Activated T-helper 9 cell treated with anti-CD3 and anti-CD28 coated beads, Interleukin-2, amount 50 U/mL, for 16 hours (primary cell): ENCODE measurements at places on chromosomes 2 and 18.

DNA sequence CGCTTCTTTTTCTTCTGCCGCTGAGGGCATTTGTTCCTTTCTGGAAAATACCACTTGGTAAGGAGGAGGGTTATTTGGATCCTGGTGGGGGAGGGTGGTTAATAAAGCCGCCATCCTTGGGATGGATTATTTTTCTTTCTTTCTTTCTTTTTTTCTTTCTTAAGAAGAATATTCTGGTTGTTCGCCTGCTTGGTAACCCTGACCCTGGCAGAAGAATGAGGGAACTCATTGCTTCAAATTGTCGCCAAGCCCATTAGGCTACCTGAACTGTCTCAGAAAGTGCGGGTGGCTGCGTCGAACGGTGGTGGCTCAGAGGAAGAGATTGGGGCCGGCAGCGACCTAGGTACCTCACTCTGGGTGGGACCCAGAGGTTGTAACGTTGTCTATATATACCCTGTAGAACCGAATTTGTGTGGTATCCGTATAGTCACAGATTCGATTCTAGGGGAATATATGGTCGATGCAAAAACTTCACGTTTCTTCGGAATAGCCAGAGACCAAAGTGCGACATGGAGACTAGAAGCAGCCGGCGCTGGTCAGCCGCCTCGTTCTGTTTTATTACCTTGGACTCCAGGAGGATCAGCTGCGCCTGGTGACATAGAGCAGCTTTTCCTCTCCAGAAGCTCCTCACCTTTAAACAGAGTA, 1.3 kb upstream of the HOXD4 start:
- no peak for DNase-seq

DNA sequence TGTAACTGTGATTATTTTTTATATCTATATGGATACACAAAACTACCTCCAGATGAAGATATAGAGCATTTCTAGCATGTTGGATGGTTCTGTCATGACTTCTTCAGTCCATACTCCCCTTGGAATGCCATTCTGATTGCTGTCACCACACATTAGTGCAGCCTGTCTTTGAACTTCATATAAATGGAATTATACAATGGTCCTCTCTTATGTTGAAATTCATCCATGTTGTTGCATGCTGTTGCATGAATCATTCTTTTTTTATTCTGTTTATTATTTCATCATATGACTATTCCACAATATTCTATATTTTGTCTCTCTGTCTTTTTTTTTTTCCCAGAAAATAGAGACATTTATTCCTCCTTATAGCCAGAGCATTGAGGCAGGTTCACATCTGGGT, 74.1 kb downstream of the OSBPL6 start:
- no peak for DNase-seq

DNA sequence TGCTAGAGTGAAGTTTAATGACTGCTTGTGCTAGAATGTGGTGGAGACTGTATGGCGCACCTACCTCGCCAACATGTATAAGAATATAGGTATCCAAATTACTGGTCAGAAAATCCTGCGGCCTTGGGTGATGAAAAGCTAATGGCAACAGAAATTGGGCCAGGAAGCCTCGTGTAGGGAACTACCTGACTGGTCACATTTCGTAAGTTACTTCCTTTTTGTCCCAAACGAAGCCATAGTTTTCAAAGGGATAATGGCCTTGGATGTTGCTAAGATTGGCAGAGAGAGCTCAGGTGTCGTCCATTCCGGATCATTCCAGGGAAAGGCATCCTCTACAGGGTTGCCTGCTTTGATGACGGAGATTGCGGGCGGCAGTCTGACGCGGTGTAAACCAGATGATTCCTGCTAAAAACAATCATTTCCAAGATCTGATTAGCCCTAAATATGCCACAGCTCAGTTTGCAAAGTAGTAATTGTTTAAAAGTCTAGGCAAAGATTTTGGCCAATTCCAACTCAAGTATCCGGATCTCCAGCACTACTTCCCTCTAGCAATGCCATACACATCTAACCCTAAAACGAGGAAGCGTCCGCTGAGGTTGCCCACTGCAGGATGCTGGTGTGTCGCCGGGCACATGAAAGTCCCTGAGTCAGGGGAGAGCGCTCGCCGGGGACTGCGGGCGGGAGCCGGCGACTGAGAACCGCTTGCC, 708 bp upstream of the MALT1 start:
- no peak for DNase-seq

GRCh38 chr2:157933160-157933920, 57.2 kb upstream of the ACVR1 start:
- DNase-seq, result no peak

GRCh38 chr2:26184121-26184520, 11.2 kb downstream of the GAREM2 start:
- no peak for DNase-seq

DNA sequence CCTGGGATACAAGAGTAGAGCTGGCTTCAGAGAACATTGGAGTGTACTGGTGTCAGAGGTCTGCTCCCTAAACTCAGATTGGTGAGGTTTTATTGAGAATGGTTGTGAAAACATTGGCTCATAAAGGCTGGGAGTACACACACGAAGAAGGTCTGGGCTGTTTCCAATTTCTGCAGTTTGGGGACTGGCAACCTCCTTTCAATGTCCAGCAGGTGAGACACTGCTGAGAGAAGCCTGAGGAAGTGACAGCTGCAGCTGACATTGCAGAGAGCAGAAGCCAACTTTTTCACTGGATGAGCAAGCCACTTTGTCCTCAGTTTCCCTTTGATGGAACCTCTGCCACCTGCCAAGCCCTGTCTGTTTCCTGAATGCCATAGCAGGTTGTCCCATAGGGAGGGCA, 346.6 kb upstream of the SPRED2 start:
- DNase-seq, result no peak

DNA sequence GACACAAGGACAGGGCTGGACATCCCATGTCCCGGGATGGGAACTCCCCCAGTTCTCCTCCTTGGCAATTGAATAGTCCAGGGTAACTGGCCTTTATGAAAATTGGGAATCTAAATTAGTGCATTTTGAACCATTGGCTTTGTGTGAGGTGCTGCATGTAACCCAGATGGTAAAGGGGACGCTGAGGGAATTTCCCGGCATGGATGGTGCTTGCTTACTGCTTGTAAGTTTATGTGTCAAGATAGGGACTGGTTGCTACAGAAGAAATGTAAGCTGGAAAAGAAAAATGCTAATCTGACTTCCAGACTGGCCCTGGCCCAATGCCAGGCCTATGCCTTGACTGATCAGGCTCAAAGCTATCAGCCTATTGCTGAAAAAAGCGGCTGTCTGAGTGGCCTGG, 1096.7 kb upstream of the DDX18 start:
- DNase-seq, result no peak

GRCh38 chr2:227891673-227892072, 20.2 kb downstream of the DAW1 start:
- no peak for DNase-seq

DNA sequence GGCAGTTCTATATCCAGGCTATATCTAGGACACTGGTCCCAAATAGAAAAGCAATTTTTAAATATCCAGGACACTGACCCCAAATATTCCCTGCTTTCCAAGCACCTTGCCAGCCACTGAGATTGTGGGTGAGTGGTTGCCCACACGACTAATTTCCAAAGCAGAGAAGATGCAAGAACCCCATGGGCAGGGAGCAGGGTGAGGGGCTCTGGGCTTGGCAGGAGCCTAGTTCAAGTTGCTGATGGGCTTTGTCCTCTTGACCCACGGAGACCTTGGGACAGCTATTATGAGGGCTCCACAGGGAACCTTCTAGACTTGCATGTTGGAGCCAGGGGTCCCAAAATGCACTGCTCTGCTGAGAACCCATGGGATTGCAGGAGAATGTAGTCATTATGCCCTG, 146.0 kb upstream of the SMAD2 start:
- no peak for DNase-seq

GRCh38 chr2:176561706-176562105, 292.5 kb downstream of the MTX2 start:
- DNase-seq, result no peak

DNA sequence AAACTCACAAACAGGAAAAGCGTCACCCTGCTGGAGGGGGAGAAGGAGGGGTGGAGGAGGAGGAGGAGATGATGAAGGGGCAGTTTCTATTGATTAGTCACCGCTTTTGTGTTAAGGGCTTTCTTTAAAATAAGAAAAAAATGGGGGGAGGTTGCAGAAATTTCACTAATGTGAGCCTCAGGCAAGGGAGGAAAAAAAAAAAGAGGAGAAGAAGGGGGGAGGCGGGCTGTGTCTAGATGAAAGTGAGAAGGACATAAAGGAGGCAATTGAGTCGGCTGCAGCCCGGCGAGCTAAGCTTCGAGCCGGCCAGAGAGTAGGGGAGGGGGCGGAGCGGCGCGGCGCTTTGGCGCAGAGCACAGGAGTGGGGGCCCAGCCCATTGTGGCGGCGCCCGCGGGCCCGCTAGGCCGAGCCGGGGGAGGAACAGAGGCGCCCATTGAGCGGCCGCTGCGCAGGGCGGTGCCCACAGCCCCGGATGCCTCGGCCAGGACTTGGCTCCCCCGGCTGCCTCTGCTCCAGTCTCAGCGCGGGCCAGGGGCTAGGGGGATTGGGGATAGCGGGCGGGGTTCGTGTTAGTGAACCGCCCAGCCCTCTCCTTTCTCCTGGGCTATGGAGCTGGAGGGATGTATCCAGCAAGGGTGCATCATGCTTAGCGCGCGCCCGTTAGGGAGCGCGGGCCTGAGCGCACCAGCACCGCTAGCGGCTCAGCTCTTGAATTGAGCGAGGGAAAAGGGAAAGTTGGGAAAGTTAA, 7.9 kb downstream of the PAX3 start:
- DNase-seq, result no peak

DNA sequence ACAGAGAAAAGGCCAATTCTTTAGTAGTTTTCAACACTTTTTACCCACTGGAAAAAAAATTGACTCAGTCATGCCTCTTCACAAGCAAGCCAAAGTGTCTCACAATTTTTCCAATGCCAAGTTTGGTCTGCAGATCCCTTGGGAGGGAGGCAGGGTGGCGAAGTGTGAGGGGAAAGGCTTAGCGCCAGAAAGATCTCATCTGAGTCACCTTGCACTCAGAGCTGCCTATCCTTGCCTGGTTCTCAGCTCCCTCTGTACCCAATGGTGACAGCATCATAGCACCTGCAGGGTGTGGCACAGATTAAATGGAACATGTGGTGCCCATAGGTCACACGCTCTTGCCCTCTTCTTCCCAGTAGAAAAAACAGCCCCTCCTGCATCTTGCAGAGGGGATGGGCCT, 55.2 kb upstream of the GYPC start:
- no peak for DNase-seq

DNA sequence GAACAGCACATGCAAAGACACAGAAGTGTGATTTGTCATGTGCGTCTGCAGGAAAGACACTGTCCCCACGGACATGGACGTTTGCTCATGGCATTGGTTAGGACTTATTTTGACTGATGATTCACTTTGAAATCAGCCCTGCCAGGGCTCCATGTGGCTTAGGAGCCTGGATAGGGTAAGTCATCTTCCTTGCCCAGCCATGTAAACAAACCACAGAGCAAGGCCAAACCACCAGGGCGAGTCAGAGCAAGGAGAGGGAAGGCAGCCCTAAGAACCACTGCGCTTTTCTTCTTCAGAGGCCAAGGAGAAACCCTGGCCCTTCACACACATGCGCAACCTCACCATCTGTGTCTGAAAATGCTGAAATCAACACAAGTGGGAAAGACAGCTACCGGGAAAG, 88.8 kb downstream of the GFPT1 start:
- no peak for DNase-seq

- no peak for DNase-seq
These were observed 219.2 kb downstream of the IRS1 start for GRCh38 chr2:226580403-226580802.

DNA sequence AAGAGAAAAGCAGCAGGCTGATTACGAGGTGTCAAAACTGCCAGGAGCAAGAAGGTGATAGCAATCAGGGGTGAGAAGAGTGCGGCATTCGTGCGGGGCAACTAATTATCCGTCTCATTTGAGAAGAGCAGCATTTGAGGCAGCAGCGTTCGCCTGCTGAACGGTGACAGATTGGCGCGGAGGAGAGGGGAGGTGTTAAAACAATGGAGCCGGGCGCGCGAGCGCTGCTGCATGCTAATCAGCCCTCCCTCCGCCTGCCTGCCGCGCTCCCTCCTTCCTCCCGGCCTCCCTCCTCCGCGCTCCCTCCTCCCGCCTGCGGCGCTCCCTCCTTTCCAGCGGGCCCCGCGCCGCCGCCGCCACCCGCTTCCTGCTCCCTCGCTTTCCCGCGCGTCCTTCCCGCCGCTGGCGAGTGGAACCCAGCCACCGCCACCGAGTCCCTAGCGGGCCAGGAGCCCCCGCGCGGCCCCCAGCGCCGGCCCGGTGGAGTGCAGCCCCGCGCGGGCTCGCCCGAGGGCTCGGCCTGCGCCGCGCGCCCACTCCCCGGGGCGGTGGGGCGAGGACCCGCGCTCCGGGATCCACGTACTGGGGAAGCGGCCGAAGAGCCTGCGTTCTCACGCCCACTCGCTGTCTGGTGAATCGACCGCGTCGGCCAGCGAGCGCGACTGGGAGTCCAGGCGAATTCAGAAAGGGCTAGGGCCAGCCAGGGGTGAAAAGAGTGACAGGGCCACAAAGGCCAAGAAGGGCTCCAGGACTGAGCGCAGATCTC, 69.5 kb upstream of the PSMD14 start:
- DNase-seq, result peak; percentile 51

GRCh38 chr2:54402350-54402749, 53.8 kb upstream of the SPTBN1 start:
- no peak for DNase-seq

GRCh38 chr2:175227393-175227792, 45.9 kb upstream of the ATP5MC3 start:
- DNase-seq, result no peak

DNA sequence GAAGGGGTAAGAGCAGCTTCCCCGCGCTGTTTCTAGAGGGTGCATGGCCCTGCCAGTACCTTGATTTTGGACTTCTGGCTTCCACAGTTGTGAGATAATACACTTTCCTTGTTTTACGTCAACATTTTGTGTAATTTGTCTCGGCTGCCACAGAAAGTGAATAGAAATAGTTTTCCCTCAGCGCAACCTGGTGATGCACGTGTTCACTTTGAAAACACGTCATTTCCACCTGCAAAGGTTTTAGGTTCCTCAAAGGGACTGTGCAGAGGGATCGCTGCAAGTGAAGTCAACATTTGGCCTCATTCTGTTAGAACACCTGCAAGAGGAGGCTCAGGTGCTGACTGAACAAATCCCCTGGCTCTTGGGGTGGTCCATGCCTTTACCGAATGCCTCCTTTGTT, 71.7 kb downstream of the LONRF2 start:
- DNase-seq, result no peak
